ENCODE measurements at places on chromosomes 11 and 22.

- DNase-seq, result peak; percentile 78
Observed at GRCh38 chr11:19811380-19811779, 98.7 kb downstream of the NAV2 start.

GRCh38 chr22:22789922-22790845, 97.4 kb upstream of the IGLL5 start:
- DNase-seq, result no peak

DNA sequence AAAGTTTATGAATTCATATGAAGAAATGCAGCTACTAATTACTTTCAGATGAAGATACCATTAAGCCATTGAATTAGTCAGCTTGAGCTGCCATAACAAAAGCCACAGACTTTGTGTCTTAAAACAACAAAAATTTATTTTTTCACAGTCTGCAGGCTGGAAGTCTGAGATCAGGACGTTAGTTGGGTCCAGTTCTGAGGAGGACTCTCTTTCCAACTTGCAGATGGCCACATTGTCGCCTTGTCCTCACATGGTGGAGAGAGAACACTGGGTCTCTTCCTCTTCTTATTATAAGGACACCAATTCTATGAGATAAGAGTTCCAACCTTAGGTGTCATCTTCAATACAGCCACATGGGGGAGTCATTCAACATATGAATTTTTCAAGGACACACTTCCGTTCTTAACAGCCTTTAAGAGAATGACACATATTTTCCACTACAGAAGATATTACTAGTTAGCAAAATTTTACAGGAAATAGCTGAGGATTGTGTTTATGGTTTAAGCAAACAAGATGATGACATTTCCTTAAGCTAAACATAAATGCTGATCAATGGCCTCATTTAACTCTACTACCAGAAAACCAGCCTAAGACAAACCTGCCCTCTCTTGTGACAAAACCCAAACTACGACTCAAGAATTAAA, 56.0 kb downstream of the DCUN1D5 start:
- peak; percentile 77 for DNase-seq

GRCh38 chr11:7694235-7694634, 12.0 kb downstream of the OVCH2 start:
- DNase-seq, result no peak

GRCh38 chr11:117996058-117996457, 9.9 kb downstream of the IL10RA start:
- DNase-seq, result no peak

DNA sequence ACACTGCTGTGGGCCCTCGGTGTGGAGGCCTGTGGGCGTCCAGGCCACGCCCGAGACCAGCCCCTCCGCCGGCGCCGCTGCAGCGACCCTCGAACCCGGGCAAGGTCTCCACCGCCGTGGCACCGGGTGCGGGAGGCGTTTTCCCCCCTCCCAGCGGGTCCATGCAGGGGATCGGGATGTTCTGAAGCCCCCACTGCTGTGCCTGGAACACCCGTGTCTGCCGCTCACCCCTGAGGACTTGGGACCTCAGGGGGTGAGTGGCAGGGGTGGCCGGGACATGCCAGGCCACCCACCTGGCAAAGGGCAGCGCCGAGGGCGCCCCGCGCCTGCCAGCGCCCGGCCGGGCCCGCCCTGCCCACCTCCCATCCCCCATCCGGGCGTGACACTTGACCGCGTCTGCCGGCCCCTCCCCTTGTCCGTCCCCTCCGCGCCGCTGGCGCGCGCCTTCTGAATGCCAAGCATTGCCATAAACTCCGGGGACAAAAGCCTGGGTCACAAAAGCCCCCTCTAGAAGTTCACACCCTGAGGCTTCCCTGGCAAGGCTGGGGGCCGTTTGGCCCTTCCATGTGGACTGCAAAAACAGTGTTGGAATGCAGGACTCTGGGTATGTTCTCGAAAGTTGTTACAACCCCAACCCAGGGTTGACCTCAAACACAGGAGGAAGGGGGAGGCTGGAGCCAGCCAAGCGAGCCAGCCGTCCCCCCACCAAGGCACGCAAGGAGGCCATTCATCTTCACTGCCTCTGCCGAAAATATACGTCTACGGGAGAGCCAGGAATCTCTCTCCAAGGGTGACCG, 819 bp upstream of the KCNQ1OT1 start:
- DNase-seq, result peak; percentile 65

DNA sequence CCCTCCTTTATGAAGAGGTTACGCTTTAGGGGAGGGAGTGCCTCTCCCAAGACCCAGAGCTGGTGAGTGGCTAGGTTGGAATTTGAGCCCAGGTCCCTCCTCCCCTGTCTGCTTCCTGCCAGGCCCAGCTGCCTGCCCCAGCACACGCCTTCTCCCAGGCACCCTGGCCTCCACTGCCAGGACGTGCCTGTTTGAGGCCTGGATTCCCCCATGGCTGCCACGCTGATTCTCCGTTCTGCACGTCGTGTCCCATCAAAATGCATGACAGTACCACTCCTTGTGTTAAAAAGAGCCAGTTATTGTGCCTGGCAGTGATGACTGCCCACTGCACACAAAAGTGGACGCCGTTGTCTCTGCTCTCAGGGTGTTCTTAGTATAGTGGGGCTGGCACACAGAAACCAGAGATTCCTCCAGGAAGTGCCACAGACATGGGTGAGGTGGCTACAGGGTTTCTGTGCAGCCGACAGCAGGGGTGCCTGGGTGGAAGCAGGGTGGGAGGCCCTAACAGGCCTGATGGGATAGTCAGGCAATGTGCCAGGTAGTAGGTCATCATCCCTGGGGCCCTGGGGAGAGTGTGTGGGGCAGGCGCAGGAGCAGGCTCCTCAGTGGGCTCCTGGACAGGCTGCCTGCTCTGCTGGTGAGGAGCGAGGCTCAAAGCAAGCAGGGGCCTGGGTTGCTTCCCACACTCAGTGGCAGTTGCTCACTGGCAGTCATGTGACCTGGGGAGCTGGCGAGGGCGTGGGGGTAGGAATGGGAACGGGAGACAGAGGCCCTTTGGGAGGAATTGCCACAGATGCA, 24.2 kb downstream of the MED15 start:
- DNase-seq, result peak; percentile 77

DNA sequence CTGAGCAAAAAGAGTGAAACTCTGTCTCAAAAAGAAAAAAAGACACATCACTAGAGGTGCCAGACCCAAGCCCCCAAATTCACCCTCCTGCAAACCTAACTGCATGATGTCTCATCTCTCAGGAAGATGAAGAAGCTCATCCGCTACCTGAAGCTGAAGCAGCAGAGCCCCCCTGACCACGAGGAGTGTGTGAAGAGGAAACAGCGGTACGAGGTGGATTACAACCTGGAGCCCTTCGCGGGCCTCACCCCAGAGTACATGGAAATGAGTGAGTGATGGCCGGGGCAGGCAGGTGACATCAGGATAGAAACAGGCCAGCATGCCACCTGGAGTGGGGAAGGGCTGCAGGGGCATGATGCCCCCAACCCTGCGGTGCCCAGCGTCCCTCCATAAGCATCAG, 36.0 kb upstream of the FADD start:
- DNase-seq, result no peak

GRCh38 chr11:66600219-66600618, 7.2 kb downstream of the CCS start:
- no peak for DNase-seq

DNA sequence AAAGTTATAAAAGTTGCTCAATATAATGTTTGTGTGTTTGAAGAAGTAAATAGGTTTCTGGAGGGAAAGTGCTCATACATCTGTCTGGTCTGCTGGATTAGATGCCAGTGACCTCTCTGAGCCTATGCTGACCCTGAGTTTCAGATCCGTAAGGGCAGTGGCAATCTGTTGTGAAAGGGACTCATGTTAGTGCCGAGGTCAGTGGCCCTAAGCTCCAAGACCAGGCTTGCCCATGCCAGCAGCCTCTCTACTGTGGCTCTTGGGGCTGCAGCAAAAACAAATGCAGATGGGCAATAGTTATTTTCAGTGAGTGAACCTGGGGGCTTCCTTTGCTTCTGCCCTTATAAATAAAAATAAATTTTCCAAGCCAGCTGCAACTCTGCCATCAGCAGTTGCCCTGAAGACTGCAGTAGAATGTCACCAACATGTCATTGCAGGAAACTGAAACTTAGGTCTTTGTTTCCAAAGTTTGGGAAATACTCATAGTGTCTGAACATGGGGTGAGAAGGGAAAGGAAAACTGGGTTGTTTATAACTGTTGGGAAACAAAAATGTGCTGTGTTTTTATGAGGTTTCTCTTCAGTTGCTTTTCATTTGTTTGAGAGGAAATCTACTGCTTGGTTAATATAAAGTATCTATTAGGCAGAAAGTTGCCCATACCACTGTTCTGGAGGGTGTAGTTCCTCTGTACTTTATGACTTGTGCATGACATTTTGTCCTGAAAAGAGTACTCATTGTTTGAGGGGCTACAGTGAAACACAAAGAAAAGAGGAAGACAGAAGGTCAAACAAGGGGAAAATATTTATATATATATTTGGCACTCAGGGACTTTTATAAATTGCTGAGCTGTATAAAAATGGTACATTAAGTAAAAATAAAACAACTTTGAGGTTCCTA, 9.5 kb upstream of the MS4A4E start:
- DNase-seq, result no peak

DNA sequence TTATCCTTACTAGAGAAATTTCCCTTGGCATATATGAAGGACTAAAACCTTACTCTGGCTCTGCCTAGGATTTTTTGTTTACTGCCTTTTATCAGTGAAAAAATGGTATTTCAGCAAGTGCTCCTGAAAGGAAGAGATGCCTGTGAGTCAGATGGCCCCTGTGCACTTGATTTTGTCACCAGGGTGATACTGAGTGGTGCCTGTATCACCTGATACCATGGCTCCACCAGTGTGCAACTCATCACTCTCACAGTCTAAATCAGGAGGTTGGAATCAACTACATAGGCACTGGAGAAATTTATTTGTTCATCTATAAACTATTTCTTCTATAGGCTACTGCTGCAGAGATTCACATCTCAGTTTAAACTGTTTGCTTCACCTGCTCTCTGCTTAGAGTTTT, 43.2 kb downstream of the F2 start:
- DNase-seq, result no peak

- peak; percentile 82 for DNase-seq
Observed at GRCh38 chr11:80155412-80156017, 714.7 kb upstream of the TENM4 start.

- DNase-seq, result no peak
Observed at GRCh38 chr11:69854713-69855112, 35.5 kb upstream of the FGF3 start.

GRCh38 chr22:35804421-35804820, 86.7 kb downstream of the APOL5 start:
- DNase-seq, result peak; percentile 13

GRCh38 chr11:127803755-127804154, 783.6 kb downstream of the ETS1 start:
- no peak for DNase-seq

DNA sequence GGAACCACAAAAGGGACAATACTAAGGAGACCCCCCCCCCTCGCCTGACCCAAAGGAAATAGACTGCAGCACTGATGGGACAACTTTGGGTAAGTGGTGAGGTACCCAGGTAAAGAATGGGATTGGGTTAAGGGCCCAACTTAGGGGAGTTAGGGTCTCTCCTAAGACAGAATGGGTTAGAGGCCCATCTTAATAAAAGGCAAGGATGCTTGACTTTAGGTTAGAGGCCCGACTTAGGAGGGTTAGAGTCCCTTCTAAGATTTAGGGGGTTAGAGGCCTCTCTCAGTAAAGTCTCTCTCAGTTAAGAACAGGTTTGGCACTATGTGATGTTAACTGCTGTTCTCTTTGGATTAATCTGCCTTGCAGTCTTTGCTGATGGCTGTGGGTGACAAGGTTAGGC, 41.0 kb upstream of the DBX1 start:
- DNase-seq, result no peak

DNA sequence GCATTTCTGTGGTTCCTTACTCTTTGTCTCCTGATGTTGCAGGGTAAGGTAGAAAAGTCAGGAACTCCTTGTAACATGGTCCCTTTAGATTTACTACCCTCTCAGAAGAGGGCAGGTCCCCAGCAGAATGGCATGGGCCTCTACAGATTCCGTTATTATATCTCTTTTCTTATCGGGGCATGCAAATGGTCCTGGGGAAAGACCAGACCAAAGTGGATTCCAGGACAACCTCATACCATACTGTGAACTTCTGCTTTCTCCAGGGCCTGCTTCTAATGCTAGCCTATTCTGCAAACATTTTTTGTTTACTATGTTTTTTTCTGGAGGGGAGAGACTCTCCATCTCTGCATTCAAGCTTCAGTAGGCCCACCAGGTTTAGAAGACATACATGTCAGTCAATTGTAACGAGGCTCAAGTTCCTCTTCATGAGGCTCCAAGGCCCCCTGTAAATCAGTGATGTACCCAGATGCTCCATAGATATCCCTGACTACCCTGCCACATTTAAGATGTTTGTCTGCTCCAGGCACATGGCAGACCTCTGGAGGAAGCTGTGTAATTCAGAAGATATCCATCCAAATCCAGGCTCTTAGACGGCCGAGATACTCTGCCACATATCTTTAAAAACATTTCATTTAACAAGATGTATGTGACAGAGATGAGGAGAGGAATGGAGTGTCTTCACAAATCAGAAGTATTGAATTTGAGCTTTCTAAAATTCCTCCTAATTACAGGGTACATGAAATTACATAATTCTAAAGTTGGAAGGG, 8.5 kb upstream of the ME3 start:
- no peak for DNase-seq

DNA sequence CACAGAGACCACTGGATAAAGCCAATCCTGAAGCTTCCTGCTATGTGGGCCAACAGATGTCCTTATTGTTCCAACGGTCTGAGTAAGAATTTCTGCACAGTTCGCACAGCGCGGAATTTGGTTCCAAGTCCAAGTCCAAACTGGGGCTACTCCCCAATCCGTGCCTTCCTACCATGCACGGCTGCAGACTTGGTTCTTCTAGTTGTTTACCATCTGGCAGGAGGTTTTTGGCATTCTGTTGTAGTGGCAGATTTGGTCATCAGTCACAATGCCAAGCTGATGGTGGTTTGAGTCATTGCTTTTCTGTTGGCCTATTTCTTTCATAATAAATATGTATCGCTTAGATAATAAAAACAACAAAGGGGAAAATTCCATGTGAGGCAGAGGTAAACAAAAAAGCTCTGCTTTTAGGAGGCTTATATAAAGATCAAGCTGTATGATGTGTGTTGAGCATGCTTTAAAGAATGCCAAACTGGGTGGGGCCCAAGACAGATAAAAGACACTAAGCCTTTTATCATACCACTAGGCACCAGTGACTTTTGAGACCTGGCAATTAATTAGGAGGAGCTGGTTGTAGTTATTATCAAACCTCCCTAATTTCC, 52.5 kb upstream of the SYN3 start:
- DNase-seq, result peak; percentile 54

DNA sequence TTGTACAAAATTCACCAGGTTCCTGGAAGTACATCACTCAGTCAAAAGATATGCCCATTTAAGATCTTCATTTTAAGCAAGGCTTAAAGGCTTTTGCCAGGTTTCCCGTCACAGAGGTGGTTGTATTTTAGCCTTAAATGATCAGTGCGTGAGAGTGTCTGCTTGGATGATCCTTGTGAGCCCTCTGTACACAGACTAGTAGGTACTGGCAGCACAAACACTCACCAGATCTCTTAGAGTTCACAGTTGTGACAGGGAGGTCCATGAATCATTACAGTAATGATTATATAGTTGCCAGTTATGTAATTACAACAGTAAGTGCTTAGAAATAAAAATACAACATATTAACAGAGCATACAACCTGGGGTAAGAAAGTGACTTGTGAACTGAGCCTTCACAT, 84.2 kb upstream of the SLC25A18 start:
- peak; percentile 67 for DNase-seq

Data from NCI-H69 (cell line).